ENCODE measurements at places on chromosomes 3 and 15.

GRCh38 chr3:104032283-104032682, 1334.4 kb upstream of the ALCAM start:
- DNase-seq = no peak

DNA sequence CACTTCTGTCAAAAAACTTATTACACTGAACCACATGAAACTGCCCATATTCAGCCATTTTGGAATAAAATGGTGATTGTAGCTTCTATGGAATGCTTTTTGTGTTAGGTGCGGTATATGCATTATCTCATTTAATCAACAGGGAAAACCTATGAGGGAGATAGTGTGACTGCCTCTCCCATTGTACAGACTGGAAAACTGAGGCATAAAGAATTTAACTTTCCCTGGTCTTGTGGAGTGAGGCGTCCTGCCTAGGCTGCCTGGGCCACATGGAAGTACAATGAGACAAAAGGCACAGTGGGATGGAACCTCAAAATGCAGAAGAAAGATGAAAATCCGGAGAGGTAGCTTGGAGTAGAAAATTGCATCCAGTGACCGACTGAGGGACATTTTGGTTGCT, 80.2 kb downstream of the RPLP1 start:
- DNase-seq = no peak

DNA sequence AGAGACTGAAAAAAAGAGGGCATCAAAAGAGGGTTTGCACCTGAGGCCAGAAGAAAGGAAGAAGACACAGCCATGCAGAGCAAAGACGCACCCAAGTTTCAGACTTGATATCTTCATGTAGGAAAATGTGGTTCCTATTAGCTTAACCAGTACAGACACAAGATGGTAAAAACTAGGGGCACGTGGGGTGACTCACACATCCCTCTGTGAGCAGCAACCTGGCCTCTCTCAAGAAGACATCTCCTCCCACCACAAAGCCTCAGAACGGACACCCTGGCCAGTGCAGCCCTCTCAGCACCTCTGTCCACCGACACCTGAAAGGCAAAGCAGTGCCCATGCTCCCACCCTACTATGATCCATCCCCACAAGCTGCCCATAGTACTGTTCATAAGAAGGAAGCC, 33.3 kb downstream of the GLB1 start:
- DNase-seq = no peak

GRCh38 chr3:38573556-38573955, 75.9 kb downstream of the SCN5A start:
- no peak for DNase-seq

Measured in left ventricle myocardium superior (tissue), 1 donor.